ENCODE measurements at places on chromosomes 7 and 10.

GRCh38 chr7:98317366-98318040, 36.0 kb downstream of the BRI3 start:
- H3K36me3 ChIP-seq, result no peaks in the 10 kb centered on the region
- DNase-seq, result no peak
- H3K4me1 ChIP-seq, result no peaks in the 10 kb centered on the region
- no peak overlapping the region for H3K4me3 ChIP-seq
- no peaks in the 10 kb centered on the region for H3K27me3 ChIP-seq

GRCh38 chr10:118374404-118374803, 32.3 kb upstream of the FAM204A start:
- no peak overlapping the region for H3K4me3 ChIP-seq
- H3K4me1 ChIP-seq, result no peaks in the 10 kb centered on the region
- no peaks in the 10 kb centered on the region for H3K36me3 ChIP-seq
- no peak for DNase-seq
- no peak overlapping the region for H3K27ac ChIP-seq

DNA sequence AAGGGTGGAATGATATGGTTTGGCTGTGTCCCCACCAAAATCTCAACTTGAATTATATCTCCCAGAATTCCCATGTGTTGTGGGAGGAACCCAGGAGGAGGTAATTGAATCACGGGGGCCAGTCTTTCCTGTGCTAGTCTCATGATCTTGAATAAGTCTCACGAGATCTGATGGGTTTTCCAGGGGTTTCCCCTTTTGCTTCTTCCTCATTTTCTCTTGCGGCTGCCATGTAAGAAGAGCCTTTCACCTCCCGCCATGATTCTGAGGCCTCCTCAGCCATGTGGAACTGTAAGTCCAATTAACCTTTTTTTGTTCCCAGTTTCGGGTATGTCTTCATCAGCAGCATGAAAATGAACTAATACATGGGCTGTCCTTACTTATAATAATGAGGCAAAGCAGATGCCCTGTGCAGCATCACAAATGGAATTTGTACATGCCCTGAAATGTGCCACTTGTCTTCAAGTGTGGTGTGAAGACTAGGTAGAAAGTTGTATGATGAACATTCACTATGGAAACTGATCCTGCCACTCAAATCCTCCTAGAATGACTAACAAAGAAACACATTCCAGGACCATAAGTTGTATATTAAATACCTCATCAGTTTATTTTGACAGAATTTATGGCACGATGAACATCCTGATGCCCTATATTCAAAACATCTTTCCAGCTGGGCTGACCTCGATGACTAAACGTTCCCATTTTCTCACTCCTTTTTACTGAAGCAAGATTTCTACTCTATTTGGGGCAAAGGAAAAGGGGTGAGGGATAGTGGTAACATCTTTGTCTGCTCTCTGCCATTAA, 122.8 kb upstream of the CTTNBP2 start:
- no peaks in the 10 kb centered on the region for H3K36me3 ChIP-seq
- no peaks in the 10 kb centered on the region for H3K4me1 ChIP-seq
- peaks cover 12% of the 10 kb centered on the region for H3K27me3 ChIP-seq
- no peak overlapping the region for H3K27ac ChIP-seq

DNA sequence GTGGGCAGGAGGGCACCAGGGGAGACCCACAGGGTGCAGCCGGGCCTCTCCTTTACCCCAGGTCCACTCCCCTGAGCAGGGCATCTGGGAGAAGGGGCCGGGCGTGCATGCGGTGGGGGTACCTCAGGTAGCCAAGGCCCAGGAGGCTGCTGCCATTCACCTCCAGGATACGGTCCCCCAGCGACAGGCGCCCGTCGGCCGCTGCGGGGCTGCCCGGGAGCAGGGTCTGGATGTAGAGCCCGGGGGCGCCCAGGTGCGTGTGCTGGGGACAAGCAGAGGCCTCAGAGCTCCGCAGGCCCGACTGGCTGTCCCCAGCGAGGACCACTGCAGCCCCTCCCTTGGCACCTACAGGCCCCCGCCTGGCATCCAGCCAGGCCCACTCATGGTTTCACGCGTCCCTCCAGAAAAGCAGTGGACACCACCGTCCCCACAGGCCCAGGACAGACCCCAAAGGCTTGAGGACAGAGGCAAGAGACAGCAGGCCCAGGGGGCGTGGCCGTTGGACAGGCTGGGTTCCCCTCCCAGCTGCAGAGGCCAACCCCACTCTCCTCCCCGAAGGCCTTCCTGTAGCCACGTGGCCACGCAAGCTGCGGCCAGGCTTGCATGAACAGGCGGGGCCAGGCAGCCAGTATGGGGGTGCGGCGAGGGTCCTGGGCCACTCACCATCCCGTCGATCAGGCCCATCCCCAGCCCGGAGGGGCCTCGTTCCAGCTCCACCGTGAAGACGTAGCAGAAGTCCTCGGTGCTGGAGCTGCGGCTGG, 24.3 kb downstream of the AP5Z1 start:
- H3K4me1 ChIP-seq, result peaks cover under 1% of the 10 kb centered on the region
- H3K4me3 ChIP-seq, result no peak overlapping the region
- no peaks in the 10 kb centered on the region for H3K27me3 ChIP-seq

DNA sequence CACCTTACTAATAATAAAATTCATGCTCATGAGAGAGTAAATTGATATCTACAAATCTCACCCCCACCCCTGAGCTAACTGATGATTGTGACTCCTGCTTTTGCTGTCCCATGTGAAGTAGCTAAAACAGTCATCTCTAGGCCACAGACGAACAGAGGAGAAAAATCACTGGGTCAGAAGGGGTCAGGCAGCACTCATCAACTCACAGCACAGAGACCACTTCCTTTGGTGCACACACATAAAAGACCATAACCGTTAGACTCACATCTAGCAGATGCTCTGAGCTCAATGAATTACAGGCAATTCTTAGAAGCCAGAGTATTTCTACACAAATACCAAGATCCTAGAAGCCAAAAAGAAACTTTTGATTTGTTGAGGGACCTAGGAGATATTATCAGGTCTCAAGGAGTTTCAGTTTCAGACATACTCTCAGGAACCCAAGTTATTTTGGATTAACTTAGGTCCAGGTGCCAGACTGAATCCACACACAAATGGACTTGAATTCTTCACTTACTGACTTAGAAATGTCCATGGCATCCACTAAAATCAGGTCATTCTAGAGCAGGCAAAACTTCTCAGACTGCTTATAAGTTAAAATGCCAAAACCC, 65.0 kb upstream of the TES start:
- peaks cover 9% of the 10 kb centered on the region for H3K4me1 ChIP-seq
- no peak overlapping the region for H3K4me3 ChIP-seq
- H3K36me3 ChIP-seq, result no peaks in the 10 kb centered on the region
- no peak overlapping the region for H3K27ac ChIP-seq
- DNase-seq, result no peak

DNA sequence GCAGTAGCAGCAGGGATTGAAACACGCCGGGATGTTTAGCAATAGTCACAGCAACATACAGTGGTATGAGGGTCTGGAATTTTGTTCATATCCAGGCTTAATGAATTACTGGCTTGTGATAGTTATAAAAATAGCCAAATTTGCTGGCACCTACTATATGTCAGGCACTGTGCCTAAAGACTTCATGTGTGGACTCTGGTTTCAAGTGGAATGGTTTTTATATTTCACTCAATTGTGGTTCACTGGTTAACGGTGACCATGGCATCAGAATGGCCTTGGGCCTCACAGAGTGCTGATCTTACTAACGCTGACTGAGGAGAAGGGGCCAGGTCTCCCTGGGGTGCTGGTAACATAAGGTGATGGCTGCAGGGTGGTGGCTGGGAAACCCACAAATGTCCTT, 55.7 kb downstream of the CELF2 start:
- H3K27ac ChIP-seq, result no peak overlapping the region
- H3K4me1 ChIP-seq, result no peaks in the 10 kb centered on the region
- peaks cover 5% of the 10 kb centered on the region for H3K27me3 ChIP-seq
- H3K4me3 ChIP-seq, result no peak overlapping the region
- H3K36me3 ChIP-seq, result no peaks in the 10 kb centered on the region
